Left colon (tissue), 2 donors: ENCODE measurements at places on chromosomes 12 and 14. TPM values are rescaled to one million over a fixed set of nuclear protein-coding genes. Genes with fewer than 3 reads are reported as not detected.

Gene SCARB1
- 66.1 TPM for total RNA-seq

DNA sequence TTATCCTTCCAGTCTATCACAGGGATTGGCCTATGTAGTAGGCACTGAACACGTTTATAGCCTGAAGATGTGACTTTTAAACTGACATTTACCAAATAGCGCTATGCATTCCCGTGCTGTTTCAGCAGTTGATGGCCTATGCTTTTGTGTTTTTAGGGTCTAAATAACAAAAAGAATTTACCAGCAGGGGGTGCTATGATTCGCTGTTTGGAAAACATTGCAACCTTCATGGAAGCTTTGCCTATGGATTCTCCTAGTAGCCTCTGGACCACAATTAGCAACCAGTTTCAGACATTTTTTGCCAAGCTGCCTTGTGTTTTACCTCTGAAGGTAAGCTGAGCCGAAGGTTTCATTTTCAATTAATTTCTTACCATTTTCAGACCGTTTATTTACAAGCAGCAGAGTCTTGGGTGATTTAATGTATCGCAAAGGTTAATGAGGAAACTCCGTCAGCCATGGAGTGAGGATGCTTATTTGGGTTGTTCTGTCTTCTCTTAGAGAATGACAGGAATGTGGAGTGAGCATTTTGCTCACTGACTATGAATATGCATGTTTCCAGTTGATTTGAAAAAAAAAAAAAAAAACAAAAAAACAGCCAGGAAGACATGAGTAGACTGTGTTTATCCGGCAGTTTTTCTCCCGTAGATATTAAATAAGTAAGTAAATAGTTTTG lies 133.1 kb downstream of the PRIMA1 start:
- DNase-seq = no peak

DNA sequence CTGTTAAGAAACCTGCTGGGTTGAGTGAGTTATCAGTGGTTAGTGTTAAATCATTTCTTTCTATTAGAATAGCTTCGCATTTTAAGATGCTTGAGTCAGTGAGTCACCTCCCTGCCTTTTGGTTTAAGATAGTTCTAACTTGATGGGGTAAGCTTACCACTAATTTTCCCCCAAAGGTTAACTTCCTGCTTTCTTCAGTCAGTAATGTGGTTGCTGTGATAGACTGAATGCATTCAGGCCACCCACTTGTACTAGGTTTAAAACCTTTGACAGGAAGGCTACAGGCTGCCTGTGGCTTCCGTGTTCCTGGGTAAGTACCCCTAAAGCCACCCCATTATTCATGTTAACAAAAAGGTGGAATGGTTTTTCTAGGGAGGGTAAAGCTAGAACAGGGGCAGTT lies 25.3 kb downstream of the CLEC2A start:
- no peak for DNase-seq

GRCh38 chr12:94092516-94093241 lies 55.7 kb upstream of the PLXNC1 start:
- DNase-seq = no peak

- no peak for DNase-seq
These were observed 62.5 kb downstream of the ITPR2 start for GRCh38 chr12:26770239-26771070.

DNA sequence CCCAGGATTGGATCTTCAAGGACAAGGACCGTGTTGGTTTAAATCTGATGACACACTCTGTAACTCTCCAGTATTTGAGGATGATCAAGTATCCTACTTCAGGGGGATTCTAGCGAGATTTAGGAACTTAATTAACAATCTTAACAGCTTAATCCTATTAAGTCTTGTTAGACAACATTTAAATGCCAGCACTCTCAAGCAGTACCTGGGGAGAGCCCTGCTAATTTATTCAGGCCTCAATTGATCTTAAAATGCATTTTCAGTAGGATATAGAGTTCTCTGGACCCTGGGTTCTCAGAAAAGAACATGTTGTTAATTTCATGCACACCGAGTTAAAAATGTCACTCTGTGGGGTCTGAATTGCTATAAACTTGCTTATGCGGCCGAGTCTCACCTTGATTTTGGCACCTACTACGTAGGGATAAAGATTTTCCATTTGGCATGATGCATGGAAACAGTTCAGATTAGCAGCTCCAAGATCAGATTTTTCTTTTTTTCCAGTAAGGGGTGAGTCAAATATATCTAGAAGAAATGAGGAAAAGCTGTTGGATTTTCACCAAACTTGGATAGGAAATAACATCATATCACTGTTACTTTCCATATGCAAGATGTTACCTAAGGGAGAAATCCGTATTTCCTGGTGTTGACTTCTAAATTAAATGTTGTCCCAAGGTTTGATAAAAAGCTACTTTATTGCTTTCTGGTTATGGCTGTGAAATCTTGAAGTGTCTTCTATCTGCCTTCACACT lies 76.1 kb downstream of the SLC24A4 start:
- no peak for DNase-seq

DNA sequence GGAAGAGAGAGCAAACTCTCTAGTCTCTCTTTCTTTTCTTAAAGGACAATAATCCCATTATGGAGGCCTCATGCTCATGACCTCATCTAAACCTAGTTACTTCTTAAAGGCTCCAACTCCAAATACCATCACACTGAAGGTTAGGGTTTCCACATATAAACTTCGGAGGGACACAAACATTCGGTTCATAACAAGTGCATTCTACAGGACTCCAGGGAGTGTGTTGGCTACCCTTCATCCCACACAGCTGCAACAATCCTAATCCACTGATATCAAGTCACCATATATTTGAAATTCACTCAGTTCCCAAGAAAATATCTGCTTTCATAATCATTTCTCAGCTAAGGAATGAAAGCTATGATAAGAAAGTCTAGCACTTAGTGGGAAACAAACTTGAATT lies 265.9 kb upstream of the PLEKHG7 start:
- no peak for DNase-seq

Gene LDHB
- 209 TPM for total RNA-seq

DNA sequence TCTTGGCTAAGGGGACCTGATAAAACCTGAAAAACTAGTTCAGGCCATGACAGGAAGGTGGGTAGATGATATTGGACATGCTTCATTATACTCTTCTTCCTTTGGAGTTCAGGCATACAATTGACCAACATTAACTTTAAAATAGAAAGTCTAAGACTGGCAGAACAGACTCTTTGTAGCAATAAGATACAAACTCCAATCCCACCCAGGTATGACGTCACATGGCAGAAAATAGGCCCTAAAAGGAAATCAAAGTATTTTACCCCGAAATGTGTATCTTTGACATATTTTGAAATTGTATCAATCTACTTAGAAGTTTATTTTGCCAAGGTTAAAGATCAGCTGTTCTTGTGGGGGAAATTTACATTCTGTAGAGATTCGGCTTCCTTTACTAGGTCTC lies 198.1 kb upstream of the LRIG3 start:
- DNase-seq = no peak

DNA sequence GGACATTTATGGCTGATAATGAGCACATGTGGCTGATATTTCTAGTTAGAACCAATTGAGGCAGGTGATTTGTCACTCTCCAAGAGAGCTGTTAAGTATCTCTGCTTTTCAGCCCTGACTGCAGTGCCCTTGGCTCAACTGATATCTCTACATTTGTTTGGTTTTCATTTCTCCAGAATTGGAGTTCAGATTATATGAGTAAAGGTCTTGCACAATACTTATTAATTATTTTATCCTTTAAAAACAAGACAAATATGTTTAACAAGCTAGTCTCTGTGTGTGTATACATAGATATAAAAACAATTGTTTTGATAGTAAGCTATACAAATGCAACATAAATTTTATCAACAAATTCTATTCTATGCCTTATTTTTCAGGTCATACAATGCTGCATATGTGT lies 105.2 kb downstream of the BRMS1L start:
- DNase-seq = no peak
